Activated naive CD4-positive, alpha-beta T cell treated with anti-CD3 and anti-CD28 coated beads for 36 hours (primary cell): ENCODE measurements at places on chromosomes 7 and 10.
A peak's percentile ranks its signal among the peaks of the same experiment; 100 is the strongest.

- DNase-seq = no peak
Measured at GRCh38 chr10:100468322-100468721, 5.5 kb downstream of the WNT8B start.

- DNase-seq = no peak
Measured at GRCh38 chr7:95577137-95577536, 19.2 kb downstream of the PDK4 start.

- peak; percentile 32 for DNase-seq
Measured at GRCh38 chr7:41886262-41886900, 183.5 kb upstream of the INHBA start.

DNA sequence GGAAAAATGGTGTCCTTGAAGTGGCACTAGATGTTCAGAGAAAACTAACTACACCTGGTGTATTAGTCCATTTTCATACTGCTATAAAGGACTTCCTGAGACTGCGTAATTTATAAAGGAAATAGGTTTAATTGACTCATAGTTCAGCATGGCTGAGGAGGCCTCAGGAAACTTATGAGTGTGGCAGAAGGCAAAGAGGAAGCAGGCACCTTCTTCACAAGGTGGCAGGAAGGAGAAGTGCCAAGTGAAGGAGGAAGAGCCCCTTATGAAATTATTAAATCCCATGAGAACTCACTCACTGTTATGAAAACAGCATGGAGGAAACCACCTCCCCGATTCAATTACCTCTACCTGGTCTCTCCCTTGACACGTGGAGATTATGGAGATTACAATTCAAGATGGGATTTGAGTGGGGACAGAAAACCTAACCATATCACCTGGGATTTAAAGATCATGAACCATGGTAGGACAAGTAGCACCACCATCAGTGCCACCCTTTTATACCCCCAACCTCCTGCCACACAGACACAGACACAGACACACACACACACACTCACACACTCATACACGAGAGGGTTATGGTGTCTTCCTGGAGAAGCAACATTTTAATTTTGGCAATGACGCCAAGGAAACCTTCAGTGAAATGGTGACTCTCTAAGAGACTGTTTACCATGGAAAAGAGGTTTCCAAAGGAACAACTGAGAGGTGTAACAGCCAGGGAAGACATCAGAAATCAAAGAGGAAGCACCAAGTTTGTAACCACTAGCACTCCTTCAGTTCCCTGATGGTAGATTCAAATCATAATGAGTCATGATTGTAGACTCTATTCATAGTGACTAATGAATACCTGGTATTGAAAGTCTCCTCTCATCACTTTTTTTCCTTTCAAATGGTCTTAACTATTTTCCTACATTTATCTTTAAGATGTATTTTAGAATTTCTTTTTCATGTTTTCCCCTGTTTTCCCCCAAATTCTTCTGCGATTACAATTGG lies 41.8 kb upstream of the WNT16 start:
- no peak for DNase-seq

DNA sequence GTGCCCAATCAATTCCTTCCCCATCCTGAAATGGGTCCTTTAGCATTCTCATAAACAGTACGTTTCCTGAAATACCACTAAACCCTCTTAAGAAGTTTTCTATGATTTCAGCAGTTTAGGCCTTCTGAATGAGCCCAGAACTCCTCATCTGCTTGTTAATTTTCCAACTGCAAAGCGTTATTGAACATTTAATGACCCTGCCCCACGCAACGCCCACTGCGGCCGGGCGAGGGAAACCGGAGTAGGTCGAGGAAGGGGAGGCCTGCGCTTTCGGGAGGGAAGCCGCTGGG lies 608 bp upstream of the UBN2 start:
- no peak for DNase-seq

DNA sequence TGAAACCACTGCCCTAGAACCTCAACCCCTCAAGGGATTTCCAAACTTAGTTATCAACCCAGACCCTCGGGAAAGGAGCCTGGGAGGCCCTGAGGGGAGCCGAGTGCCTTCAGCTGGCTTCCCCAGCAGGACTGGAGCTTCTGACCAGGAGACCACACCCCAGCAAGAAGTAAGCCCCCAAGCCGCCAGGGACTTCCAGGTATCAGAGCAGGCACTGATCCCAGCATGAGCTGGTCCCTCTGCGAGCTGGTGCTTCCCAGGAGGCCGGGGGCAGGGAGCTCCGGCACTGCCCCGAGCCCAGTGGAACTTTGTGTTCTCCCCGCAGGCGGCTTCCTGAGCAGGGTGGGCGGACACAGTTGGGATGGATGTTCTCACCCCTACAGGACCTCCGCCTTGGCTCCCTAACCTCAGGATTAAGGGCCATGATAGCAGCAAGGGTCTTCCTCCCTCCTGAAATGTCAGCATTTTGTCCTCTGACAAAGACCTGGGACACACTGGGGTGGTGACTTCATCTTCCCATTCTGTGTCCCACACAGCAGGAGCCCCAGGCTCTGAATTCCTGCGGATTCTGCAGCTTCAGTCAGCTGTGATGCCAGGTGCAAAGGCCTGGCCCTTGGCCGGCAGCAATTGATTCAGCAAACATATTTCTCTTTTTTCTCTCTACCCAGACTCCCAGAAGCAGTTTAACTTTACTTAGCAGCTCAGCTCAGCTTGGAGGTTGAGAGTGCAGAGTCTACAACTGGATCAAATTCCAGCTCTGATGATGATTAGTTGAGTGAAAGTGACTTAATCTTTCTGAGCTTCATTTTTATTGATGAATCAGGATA lies 11.6 kb downstream of the ATP6V0E2 start:
- DNase-seq = no peak

GRCh38 chr10:16652154-16652553 lies 130.5 kb upstream of the C1QL3 start:
- no peak for DNase-seq

GRCh38 chr10:32959006-32959920 lies 1.2 kb upstream of the ITGB1 start:
- DNase-seq = peak; percentile 63

DNA sequence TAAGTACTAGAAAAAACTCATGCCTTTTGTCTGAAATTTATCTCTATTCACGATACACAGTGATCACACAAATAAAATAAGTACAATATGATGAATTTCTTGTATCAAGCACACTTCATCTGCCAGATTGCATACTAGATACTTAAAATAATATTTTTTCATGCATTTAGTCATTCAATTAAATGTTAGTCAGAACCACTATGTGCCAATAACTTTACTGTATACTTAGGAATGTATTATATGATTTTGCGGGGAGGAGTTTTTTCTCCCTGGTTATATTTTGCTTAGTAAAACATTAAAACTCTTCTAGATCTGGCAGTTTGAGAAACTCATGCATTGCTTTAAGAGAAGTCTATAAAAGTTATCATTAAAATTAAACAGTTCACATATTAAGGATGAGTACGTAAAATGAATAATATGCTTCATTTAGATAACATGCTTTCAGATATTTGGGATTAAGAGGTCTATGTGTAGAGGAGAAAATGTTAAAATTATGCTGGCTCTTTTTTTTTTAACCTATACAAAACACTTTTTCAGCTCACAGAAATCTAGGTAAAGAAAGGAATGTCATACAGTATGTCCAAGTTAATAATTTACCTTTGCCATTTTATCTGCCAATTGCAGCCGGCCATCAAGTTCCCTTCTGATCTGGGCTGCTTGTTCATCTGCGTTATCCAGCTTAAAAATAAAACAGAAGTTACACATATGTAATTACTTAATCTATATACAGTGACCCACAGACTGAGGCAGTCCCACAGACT lies 70.1 kb downstream of the RNF133 start:
- DNase-seq = no peak

DNA sequence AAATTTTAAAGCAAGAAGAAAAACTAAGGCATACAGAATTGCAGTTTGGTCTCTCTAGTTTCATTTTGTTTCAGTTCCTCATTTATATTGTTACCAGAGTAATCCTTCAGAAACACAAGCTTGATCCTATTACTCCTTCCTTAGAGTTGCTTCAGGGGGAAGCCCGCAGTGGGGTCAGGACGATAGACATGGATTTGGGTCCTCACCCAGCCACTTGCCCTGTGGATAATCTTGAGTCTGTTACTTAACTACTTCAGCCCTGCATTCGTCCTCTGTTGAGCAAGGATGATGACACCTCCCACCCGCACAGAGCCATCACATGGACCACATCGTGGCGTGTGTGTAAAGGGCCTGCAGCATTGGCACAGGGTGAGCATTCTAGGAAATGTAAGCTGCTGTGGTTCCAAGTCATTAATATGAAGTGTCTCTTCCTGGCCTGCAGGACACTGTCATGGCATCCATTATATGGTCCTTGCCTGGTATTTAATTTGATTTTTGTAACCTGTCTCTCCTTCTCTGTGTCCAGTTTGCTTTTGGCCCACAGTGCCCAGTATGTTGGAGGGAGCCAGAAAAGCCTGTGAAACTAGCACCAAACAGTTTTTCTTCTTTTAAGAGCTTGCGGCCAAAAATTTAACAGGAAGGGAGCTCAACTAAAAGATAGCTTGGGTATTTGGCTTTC lies 111.2 kb downstream of the EEPD1 start:
- no peak for DNase-seq

DNA sequence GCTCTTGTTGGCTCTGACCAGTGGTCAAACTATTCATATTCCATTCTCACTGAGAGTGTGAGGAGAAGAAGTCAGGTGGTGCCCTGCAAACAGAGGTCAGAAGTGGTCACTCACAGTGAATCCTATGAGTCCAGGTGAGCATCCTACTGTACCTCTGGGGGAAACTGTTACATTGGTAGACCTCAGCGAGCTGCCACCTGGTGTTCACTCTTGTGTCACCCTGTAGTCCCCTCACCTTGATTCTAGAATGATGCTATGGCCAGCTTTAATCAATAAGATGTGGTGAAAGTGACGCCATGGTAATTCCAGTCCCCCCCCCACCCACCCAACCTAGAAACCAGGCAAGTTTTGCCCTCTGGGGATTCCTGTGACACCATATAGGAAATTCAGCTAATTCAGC lies 1.2 kb upstream of the AMPH start:
- DNase-seq = no peak

- no peak for DNase-seq
Measured at GRCh38 chr10:101112799-101113594, 18.1 kb upstream of the TLX1 start.

GRCh38 chr7:111126987-111127386 lies 36.1 kb downstream of the LRRN3 start:
- DNase-seq = no peak

DNA sequence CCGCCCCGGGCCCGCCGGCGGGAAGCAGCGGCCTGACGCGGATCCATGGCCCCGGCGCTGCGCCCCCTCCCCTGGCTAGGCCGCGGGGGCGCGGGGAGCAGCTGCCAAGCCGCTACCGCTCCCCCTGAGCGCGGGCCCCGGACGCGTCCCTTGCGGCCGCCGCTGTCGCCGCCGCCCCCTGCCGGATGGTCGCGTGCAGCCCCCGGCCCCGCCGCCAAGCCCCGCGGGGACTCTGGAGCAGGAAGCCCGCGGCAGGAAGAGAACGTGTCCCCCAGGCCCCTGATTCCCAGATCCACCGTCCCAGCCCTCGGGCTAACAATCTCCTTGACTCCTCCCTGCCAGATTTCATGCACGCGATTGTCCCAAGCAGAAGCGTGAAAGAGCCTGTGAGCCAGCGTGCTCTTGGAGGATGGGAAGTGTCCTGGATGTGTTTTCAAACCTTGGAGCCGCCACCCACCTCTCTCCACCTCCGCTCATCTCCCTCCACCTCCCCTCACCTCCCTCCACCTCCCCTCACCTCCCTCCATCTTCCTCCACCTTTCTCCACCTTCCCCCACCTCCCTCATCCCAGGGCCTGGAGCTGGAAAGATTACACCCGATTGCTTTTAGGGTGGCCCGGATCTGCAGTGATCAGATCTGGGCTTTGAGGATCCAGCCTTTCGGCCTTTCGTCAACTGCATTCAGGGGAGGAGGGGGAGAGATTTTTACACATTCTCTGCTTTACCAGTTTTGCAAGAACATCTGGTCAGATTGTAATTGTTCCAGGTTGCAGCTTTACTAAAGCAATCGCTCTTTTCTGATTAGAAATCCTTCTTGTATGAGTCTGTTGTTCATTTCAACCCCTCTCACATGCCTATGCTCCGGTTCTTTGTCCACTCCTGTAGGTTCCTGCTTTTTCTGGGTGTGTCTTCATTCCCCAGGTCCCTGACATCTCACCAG lies 570 bp upstream of the PRTFDC1 start:
- DNase-seq = peak; percentile 39

- DNase-seq = no peak
Measured at GRCh38 chr10:123019941-123020703, 11.3 kb downstream of the ACADSB start.

- DNase-seq = no peak
Measured at GRCh38 chr7:106679153-106679931, 18.4 kb upstream of the CCDC71L start.

- DNase-seq = no peak
Measured at GRCh38 chr7:98205162-98205845, 5.9 kb upstream of the BHLHA15 start.

- DNase-seq = no peak
Measured at GRCh38 chr10:131323880-131324279, 12.4 kb upstream of the TCERG1L start.

GRCh38 chr10:117135480-117136140 lies 2.5 kb downstream of the VAX1 start:
- DNase-seq = no peak

GRCh38 chr10:99777918-99778714 lies 4.3 kb upstream of the ABCC2 start:
- no peak for DNase-seq

DNA sequence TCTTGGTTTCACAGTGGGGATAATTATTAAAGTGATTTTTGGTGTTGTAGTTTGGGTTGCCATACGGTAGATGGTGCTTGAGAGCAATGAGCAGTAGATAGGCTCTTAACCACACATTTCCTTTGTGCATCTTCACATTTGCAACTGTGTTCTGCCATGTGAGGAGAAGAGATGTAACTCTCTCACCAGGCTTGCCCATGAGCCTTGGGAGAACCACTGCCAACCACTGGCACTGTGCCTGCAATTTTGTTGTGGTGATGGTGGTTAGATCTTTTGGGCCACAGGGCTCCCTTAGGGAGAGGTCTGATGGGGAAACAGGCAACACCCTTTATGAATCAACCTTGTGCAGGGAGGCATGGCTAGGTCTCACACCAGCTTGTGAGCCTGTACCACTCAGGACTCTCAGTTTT lies 204.3 kb downstream of the CCDC7 start:
- DNase-seq = no peak

DNA sequence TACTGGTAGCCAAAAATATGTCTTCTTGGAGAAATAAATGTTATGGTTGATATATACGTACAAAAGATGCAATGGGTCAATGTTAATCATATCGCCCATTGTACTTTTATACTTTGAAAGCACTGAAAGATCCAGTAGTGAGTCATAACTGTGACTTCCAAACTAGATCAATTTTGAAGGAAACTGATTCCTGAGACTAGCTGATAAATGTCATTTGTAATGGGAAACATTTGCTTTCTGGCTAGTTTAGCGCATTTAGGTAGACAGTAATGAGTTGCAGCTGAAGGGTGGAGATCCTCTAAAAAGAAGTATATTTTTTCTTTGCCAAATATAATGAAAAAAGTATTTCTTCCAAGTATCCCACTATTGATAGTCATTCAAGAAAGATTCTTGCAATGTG lies 53.5 kb upstream of the ARHGAP21 start:
- no peak for DNase-seq

DNA sequence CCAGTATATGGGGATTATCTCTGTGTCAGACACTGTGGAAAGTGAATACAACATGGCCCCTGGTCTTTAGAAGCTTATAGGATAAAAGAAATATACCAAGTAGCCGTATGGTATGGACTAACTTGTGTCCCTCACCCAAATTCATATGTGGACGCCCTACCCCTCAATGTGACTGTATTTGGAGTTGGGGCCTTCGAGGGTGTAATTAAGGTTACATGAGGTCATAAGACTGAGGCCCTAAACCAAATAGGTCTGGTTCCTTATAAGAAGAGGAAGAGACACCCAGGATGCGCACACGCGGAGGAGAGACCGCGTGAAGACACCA lies 36.3 kb downstream of the ASB13 start:
- no peak for DNase-seq
